ENCODE measurements at places on chromosomes 4 and X.

DNA sequence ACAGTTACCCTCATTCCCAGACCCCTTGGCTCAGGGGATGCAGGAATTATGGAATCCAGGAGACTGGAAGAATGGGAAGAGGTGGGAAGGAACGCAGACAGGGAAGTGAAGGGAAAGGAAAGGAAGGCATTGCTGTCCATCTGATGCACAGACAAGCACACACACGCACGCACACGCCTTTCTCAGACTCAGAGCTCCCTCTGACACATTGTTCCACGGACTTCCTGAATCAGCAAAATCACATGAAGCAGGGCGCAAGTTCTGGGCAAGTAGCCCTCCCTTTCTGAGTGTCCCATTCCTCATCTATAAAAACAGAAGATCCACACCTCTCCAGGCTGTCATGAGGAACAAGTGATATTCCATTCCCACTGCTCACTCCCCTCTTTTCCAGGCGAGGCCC, 13.2 kb downstream of the IQSEC2 start:
- no peak for DNase-seq

GRCh38 chrX:43386875-43387274, 269.2 kb upstream of the MAOA start:
- DNase-seq = no peak

DNA sequence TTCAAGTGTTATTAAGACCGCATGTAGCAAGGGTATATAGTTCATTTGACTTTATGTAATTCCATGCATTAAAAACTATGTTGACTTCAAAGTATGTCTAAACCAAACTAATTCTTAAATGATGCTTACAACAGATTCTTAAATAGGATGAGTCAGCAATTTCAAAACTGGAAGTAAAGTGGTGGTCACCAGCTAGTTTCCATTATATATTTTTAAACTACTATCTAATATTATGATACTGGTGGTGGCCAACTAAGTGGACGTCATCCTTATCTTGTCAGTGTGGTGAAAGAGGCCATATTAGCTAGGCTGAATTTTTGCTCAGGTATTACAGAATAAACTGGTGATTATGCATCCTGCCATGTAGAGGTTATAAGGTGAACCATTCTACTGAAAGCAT, 1.2 kb downstream of the IL15 start:
- no peak for DNase-seq

DNA sequence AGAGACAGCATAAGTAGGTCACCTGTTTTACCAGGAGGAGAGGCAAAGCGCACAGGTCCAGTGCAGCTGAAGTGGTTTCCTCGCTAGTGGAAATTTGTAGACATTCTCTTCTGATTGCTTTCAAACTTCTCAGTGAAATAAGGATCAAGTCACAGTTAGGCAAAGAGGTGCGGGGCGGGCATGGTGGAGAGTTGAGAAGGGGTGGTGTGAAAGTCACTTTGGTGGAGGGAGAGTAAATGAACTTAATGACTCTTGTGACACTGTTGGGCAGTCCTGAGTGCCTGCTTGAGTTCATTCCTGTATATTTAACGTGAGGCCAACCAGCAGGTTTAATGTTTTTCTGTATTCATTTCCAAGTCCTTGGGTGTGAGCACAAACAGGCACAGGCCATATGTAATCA, 235.6 kb downstream of the TRIML1 start:
- no peak for DNase-seq

DNA sequence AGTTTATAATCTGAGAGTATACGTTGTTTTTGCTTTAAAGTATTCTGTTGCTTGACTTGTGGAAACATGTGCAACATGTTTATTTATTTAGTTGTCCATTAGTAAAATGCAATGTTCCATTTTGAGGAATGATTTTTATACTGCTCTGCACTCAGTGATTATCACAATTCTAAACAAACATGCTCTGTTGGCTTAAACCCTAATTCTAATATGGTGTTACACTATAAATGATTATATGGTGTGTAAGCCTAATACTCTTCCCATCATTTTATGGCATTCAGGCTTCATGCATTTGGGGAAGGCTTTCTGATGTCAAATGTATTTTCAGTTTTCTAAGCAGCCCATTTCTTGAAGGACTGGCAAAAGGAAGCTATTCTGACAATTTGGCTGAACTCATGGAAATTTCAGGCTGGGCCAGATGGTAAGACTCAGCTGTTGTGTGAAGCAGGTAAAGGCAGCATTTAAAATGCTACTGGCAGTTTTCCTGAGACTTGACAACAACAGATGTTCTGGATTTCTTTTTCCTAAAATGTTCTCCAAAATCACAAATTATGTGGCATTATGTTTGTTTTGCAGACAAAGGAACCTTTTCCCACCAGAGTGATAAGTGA, 336.7 kb upstream of the GNPDA2 start:
- DNase-seq = no peak

DNA sequence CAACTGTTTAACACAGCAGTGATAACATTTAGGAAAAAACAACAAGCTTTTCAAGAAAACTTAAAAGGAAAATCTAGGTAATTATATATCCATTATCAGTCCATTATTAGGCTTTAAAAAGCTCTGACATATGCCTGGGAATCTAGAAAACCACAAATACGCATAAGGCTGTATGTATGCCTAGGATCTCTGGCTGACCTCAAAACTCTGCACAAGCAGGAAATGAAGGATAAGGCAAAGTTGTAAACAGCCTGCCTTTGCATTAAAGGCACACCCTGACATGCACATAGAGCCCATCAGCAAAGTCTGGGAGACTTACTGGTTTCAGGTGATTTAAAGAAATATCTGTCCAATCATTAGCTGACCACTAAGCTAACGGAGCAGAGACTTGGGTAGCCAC, 14.0 kb downstream of the TIMP1 start:
- no peak for DNase-seq

Data from T1000 (cell line).